Activated T-helper 1 cell treated with Interleukin-2 at 50 U/mL for 16 hours (primary cell): ENCODE measurements at places on chromosomes 13 and 19.

- no peak for DNase-seq
Observed at GRCh38 chr13:48155848-48156247, 60.9 kb upstream of the MED4 start.

DNA sequence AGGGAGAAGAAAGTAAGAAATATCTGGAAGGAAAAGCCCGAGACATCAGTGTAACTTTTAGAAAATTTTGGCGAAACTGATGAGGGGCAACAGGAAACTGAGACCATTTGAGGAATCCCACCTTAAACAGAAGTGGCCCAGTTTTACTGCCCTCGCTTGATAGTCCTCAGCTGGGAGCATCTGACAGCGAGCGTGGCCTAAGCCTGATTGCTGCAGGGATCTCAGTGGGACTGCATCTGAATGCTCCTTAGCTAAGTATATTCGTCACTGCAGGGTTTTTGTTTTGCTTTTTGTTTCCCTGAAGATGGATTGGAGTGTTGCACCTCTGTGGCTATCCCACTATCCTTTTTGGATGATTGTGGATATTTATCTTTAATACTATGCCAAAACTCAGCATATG lies 262.7 kb upstream of the KLHL1 start:
- no peak for DNase-seq

DNA sequence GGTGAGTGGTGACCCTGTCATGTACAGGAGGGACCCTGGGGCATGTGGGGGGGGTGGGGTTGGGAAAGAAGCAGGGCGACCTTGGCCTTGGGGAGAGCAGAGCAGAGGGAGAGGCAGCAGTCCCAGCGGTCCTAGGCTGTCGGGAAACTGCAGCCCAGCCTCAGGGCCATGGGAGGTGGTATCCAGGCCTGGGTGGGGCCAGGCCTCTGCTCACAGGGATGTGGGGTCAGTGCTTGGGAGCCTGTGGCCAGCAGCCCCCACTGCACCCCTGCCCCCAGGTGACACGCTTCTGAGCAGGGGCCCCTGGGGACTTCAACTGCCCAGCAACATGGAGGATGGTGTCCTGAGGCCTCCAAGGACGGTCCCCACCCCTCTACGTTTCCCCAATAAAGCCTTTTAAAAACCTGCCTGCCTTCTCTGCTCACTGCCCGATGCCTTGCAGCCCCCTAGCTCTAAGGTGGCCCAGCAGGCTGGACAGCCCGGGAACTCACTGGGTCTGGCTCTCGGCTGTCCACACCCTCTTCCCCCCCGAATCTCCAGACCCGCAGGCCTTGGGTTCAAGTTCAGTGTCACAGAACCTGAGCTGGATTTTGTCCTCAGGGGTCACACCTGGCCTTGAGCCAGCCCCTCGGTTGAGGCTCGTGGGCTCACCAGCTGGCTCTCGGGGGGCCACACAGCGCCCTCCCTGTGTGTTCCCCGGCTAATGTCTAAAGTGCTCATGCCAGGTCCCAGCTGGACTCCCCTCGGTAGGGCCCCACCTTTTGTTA lies 6.9 kb downstream of the PNKP start:
- DNase-seq, result no peak

DNA sequence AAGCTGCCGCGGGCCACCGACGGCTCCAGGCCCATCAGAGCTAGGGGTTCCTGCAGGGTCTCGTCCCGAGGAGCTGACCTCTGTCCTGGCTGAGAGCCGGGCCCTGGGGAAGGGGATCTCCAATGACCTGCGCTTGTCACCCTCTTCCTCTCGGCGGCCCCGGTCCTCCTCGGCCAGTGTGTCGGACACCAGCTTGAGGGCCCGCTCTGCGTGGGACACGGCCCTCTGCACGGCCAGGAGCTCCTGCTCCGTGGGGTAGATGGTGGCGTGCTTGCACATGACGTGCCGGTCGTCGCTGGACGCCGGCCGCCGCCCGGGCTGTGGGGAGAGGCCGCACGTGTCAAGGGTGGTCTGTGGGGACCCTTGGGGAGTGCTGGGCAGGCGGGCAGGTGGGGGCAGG lies 32.7 kb upstream of the MATK start:
- DNase-seq, result no peak

GRCh38 chr13:75789451-75790197 lies 153.5 kb downstream of the LMO7 start:
- DNase-seq, result no peak

GRCh38 chr13:99489028-99489427 lies 12.2 kb upstream of the TM9SF2 start:
- no peak for DNase-seq

DNA sequence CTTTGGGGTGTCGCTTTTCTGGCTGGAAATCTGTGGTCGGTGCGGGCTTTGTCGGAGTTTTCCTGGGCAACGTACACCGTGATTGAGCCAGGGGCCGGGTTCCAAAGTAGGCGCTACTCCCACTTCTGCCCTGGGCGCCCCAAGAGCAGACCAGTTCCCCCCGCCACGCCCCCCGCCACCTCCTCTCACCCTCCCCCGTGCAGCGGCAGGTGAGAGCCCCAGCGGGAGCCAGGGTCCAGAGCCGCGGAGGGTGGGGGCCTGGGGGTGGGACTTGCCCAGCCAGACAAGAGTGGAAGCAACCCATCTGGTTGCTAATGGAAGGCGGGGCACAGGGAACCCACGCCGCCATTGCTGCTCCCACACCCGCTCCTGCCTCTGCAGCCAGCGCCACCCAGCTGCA lies 2195.9 kb downstream of the PCDH9 start:
- DNase-seq, result no peak

- DNase-seq, result no peak
Observed at GRCh38 chr13:109819874-109820273, 33.5 kb upstream of the IRS2 start.

GRCh38 chr13:67630640-67631039 lies 400.5 kb upstream of the PCDH9 start:
- no peak for DNase-seq

DNA sequence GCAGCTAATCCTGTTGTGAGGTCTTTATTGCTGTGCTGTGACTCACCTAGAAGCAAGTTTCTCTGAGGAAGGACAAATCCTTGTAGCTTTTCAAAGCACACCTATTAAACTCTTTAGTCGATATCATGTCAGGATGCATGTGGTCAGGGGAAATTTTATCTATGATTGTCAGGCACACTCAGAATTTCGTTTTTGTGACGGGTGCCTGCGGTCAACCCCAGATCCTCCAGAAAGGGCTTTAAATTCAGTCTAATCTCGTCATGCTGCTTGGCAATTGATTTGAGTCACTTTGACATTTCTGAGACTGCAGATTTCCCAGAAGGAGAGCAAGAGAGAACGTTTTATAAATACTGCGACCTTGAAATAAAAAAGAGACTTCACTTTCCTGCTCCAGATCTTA lies 316.9 kb downstream of the FGF9 start:
- DNase-seq, result no peak

- no peak for DNase-seq
Observed at GRCh38 chr13:67145950-67146349, 84.2 kb downstream of the PCDH9 start.

- DNase-seq, result no peak
Observed at GRCh38 chr19:47886010-47886559, at the start of gene SULT2A1. TSS of gene SULT2A1 (minus strand) at chr19:47886315. CDS start at chr19:47886257, 58 bp downstream.

DNA sequence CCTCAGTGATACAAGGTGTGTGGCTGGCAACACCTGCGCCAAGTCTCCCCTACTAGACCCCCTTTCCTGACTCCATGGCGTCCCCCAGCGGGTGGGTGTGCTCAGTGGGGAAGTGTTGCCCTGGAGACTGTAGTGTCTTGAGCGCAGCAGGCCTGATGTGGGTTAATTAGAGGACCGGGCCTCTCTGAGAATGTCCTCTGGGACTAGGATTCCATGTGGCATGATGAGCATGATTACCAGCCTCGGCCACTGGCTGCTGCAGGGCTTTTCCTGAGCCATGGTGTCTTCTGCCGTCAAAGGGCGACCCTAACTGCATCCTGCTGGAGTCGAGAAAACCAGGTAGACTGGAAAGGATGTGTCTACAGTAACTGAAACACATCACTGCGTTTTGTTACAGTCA lies 28.1 kb downstream of the MICOS13 start:
- DNase-seq, result no peak

DNA sequence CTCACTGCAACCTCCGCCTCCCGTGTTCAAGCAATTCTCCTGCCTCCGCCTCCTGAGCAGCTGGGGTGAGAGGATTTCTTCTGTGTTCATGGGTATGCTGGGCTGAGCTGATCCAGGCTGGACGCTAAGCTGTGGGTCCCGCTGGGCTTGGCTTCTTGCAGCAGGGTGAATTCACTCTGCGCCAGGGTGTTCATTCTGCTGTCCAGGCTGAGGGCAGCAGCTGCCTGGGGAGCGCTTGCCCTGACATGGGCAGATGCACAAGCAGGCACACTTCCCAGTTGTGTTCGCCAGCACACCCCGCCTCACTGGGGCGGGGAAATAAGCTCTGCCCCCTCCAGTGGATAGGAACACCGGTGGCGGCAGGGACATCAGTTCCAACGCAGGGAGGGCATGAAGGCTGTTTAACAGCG lies 7.3 kb upstream of the INAFM1 start:
- DNase-seq, result no peak

GRCh38 chr19:55247621-55248099 lies 11.2 kb downstream of the PPP6R1 start:
- no peak for DNase-seq

- no peak for DNase-seq
Observed at GRCh38 chr13:50320271-50320862, 305.1 kb downstream of the KCNRG start.

- no peak for DNase-seq
Observed at GRCh38 chr19:30066781-30067759, 125.0 kb downstream of the URI1 start.

DNA sequence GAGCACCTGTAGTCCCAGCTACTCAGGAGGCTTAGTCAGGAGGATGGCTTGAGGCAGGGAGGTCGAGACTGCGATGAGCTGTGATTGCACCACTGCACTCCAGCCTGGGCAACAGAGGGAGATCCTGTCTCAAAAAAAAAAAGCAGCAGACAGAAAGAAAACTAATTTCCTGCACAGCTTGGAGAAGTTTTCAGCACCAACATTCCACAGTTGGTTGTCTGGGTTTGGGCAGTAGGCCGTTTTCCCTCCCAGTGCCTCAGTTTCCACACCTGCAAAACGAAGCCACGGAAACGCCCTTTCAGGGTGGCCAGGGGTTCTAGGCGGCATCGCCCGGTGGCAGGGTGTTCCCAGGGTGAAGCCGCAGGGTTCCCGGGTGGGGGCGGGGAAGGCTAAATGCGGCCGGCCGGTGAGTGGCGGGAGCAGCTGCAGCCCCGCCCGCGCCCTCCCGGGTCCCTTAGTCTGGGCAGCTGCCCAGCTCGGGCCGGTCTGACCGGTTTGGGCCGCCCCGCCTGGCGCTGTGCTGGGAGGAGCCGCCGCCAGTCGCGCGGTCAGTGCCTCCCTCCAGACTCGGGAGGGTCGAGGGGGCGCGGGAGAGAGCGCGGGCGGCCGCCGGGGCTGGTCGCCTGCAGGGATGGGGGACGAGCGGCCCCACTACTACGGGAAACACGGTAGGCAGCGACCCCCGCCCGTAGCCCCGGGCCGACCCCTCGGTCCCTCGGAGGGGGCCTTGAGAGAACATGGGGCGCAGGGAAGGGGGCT lies at the start of gene SLC44A2:
Gene SLC44A2 (plus strand): TSS at position 551 of the 759 bp plus-strand sequence. CDS start 81 bp downstream, at position 632.
- DNase-seq, result no peak

DNA sequence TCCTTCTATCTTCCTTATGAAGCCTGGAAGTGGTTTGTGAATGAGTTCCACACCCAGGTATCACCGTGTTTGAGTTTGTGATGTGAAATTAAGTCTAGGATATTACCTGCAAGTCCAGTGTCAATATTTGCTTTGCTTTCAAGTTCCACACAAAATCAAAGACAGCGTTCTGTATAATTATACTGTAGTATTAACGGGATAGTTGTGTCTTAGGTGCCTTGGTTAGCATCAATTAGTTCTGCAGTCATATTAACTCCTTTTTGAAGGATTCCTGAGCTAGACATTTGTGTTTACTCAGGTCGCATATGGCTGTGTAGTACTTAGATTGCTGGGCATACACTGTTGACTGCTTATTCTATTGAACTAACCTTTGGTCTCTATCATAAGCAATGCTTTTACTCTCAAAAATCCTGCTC lies 54.4 kb downstream of the ERCC5 start:
- DNase-seq, result no peak

- no peak for DNase-seq
Observed at GRCh38 chr13:98974053-98974452, 3.8 kb downstream of the DOCK9 start.

GRCh38 chr19:51688671-51689571 lies 4.2 kb upstream of the SPACA6 start:
- no peak for DNase-seq

DNA sequence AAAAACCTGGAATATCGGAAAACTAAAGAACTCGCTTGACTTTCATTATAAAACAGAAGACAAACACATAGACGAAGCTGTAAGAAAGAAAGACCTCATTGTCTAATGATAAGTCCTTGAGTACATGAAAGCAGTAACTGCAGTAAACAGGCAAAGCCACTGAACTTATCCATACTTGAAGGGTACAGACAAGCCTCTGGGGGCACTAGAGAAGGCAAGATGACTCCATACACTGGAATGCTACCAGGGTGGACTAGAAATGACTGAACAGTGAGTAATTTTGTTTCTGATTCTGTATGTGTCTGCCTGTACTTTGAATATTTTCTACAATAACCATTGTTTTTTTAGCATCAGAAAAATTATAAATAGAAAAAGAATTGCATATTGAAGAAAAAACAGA lies 507.9 kb downstream of the UQCRFS1 start:
- DNase-seq, result no peak

DNA sequence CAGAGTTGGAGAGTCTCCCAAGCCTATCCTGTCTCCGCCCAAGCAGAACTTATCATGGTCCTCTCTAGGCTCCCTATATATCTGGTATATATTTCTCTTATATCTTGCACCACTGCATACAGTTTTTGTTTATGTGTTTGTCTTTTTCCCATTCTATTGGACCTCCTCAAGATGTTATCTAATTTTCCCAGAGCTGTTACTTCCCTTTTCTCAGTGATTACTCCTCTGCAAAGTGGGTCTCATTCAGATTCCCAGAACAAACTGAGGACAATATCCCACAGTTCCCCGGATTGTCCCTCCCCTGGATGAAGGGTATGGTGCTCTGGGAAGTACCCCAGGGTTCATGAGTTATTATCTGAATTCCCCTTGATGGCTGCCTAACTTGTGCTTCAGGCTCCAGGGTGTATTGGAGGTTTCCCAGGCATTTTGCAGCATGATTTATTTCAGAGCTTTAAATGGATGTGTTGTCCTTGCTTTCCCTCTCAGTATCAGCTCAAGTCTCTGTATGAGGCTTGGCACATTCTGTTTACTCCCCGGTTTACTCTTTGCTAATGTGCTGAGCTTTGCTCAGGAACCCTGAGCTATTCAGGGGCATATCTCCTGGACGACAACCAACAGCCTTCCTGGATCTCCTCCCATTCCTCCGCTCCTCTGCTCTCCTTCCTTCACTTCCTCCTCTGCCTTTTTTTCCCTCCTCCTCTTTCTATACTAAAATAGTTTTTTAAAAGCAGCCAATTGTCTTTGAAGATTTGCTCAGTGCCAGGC lies 329.3 kb downstream of the SPRY2 start:
- no peak for DNase-seq
